ENCODE measurements at places on chromosomes 12 and 14. TPM values are rescaled to one million over a fixed set of nuclear protein-coding genes. Genes with fewer than 3 reads are reported as not detected.
A peak's percentile ranks its signal among the peaks of the same experiment; 100 is the strongest.

The TRIM9 gene
- 1.6 TPM for total RNA-seq

The KRT2 gene
- total RNA-seq, result not detected

The CCDC184 gene
- total RNA-seq, result 1.1 TPM

The CKB gene
- total RNA-seq, result 29.3 TPM

The PLCZ1 gene
- total RNA-seq, result 0.18 TPM

The SERPINA1 gene
- total RNA-seq, result not detected

The VRK1 gene
- 18.6 TPM for total RNA-seq

The CCDC175 gene
- total RNA-seq, result not detected

The RNU7-1 gene
- not detected for total RNA-seq

The OR4Q2 gene
- not detected for total RNA-seq

The PLEKHD1 gene
- total RNA-seq, result not detected

GRCh38 chr12:48967991-48968390 is 3.5 kb downstream of the WNT10B start:
- DNase-seq, result no peak

DNA sequence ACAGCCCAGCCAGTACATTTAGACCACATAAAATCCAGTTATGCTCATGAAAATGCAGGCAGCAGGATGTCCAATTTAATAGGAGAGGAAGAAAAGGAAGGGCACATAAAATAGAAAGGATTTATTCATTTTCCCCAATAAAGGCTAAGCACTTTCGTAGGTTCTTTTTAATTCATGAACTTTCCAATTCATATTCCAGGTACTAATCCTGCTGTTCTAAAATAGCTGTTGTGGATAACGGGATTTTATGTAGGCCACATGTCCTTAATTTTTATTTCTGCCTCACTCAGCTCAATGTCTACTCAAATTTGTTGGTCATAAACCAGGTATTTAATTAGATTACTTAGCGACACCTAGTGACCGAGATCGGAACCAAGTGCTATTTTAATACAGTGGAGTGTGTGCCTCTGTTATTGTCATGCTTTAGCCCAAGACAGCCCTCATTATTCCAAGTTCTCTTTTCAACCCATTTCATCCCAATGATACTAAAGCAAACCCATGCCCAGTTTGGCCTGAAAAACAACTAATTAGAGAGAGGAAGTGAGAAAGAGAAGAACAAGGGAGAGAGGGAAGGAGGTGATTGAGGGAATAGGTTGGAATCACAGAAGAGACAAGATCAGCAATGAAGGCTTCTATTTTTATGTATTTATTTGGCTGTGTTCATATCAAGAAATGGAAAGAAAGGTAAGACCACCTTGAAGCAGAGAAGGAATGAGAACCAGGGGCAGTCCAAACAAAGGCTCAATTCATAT is 45.9 kb upstream of the IFNG-AS1 start:
- peak; percentile 86 for DNase-seq

DNA sequence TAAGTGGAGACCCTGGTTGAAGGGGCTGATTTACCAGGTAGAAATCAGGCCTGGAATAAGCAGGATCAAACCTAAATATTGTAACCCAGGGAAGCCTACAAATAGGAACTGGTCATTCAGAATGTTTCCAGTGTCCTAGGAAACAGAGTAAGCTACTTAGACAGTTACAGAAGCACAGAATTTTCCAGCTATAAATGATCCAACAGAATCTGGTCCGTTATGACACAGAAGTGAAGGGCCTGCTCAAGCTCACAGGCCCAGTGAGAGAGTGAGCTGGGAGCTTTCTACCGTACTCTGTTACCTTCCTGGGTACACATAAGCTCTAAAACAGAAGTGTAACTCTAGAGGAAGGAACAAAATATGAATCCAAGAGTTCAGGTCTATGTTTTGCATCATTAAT is 119.1 kb downstream of the TTC7B start:
- no peak for DNase-seq

DNA sequence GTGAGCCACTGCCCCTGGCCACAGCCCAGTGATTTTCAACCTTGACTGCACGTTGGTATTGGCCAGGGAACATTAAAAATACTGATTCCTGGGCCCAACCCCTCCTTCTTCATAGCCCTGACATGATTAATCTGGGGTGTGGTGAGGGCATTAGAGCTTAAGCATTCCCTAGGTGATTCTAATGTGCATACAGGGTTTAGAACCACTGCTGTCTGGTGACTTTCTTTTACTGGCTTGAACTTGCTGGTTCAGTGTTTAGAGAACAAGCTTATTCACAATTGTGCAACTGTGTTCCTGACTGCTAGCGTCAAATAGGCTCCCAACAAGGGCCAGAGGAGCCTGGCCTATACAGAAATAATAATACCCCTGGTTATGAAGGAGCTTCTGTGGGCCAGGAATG is 488.8 kb upstream of the CCDC196 start:
- no peak for DNase-seq

GRCh38 chr12:24054416-24054815 is 104.9 kb upstream of the SOX5 start:
- DNase-seq, result no peak

- no peak for DNase-seq
Measured at GRCh38 chr12:46364300-46364696, 8.3 kb downstream of the SLC38A2 start.

GRCh38 chr12:9634177-9634803 is 26.6 kb upstream of the KLRB1 start:
- peak; percentile 74 for DNase-seq

DNA sequence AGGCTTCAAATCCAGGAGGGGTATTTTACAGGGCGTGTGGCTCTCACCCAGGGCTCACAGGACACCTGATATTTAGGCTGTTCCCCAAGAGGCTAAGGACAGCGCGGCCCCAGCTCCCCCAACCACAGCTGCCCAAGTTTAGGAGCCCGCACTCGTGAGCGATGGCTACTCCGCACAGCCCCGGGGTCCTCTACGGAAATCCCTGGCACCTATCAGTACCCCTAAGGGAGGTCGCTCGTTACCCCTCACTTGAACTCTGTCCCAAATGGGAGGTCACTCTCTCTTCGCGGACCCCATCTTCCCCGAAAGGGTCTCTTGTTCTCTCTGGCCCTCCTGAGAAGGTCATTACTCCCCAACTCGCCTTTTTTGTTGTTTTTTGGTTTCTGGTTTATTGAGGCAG is 708 bp upstream of the P2RX4 start:
- no peak for DNase-seq

DNA sequence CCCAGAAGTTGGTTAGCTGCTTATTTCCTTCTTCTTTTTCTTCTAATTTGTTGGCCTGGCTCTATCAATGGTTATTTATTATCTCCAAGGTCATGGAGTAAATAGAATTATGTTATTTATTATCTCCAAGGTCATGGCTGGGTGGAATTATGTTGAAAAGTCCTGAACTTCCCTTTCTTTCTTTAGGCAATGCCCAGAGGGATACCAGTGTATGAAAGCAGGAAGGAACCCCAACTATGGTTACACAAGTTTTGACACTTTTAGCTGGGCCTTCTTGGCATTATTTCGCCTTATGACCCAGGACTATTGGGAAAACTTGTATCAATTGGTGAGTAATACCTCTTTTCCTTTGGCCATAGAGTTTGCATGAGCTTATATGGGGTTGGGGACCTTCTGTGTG is 111.6 kb downstream of the SCN8A start:
- no peak for DNase-seq

GRCh38 chr12:112303799-112304198 is 78.4 kb downstream of the HECTD4 start:
- no peak for DNase-seq

DNA sequence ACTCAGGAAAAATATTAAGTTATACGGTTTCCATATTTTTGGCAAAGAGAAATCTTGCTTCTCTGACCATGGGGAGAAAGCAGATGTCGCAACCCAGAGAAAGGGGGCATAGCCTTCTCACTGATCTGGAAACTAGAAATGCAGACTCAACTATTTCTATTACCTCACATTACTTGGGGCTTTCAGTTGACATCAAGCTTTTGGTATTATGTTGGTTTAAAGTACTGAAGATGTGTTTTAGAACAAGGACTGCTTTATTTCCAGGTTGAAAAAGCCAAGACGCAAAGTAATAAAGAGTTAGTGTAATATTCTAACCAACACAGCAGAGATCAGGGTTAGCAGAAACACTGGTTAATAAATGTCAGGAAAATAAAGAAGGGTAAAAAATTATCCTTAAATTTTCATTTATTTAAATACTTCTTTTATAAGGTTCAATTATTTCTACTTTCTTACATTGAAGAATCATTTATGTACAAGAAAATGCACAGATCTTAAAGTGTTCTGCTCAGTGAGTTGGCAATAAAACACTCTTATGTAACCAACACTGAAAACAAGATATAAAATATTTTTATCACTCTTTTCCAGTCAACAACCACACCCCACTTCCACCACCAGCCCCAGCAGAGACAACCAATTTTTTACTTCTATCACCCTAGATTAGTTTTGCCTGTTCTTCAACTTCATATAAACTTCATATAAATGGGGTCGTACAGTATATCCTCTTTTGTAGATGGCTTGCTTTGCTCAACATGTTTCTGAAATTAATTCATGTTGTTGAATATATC is 26.0 kb downstream of the DCP1B start:
- peak; percentile 53 for DNase-seq

GRCh38 chr14:21734457-21735074 is 60.9 kb upstream of the OR4E1 start:
- DNase-seq, result peak; percentile 27

DNA sequence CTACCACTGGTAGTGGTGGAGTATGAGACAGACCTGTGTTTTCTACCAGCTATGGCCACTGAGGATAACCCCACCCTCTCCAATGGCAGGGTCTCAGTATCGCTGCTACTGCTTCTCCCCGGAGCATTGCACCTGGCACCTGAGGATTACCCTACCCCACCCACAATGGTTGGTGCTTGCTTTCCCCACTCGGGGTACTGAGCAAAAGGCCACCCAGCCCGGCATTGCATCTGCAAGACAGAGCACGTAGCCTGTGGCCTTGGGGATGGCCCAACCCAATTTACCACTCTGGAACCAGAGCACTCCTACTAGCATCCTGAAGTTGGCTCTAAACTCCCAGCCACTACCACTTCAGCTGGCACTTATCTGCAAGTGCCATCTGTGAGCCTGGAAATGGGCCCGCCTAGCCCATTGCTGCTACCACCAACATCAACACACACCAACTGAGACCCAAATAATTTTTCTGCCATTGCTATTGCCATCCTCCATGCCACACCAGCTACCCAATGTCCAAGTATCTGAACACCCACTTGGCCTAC is 145.7 kb downstream of the CNTN1 start:
- no peak for DNase-seq

GRCh38 chr12:7073946-7074345 is 13.4 kb downstream of the C1S start:
- no peak for DNase-seq

- DNase-seq, result no peak
Measured at GRCh38 chr12:108600702-108601007, 2.8 kb upstream of the TMEM119 start.

DNA sequence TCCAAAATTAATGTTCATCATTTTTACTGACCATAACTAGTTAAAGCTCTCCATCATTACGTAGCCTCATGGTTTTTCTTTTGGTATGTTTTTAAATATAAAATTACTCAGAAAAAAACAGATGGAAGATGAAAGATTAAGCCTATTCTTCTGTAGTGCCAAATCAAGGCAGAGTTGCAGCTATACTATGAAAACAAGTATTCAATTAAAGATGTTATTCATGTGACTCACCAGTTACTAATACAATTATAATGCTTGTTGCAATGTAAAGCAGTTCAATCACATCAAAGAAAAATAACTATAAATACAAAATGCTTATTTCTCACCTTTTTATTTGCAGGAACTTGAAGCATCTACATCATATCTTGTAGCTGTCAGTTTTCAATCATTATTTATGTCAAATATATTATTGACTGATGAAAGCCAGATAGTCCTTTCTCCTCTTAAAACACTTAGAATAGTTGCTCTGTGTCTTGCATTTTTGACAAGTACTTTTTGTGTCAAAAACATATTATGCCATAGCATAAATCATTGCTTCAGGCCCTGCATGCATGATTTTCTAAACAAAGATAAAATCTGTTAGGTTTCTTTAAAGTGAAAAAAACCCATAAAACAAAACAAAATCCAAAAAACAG is 36.0 kb upstream of the TRHDE start:
- peak; percentile 5 for DNase-seq

- no peak for DNase-seq
Measured at GRCh38 chr12:5407034-5407856, 24.7 kb upstream of the NTF3 start.

DNA sequence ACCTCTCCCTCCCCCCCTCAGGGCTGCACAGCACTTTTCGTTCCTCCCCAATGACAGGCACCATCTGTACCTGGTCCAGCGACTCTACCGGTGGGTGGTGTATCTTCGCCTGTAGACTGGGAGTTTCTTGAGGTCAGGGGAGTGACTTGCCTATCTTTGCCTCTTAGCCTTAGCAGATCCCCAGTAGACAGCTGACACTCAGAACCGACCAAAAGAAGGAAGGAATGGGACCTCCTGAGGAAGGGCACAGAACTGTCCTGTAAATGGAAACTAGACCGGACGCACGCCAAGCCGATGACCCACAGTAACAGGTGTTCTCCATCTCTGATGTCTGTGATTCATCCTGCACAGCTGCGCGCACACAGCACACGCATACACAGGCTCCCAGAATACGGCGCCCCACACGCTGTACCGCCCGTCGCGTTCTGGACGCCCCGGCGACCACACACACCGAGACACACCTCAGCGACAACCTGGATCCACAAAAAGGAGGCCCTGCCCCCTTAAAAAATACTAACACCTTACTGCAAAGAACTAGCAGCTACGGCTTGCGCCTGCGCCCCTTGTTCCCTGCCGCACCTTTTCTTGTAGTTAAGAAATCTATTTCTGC is 673 bp upstream of the TTC9 start:
- peak; percentile 11 for DNase-seq

GRCh38 chr12:70581208-70581607 is 56.0 kb downstream of the PTPRB start:
- DNase-seq, result no peak

DNA sequence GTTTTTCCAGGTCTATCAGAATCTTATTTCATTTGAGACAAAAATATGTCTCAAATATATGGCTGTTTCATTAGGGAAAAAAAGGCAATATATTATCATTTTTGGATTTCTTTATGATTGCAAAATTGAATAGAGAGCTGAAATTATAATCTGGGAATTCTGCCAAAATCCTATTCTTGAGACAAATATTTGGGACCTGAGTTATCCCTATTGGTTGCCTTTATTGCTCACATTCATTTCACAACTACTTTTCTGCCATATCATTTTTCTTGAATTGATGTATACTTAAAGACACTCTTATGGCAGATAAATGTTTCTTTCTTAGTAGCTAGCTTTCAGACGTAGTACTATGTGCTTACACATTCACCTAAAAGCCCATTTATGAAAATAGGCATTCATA is 241.6 kb upstream of the NOVA1 start:
- DNase-seq, result peak; percentile 21

- no peak for DNase-seq
Measured at GRCh38 chr12:116497051-116497591, 62.1 kb upstream of the MAP1LC3B2 start.

DNA sequence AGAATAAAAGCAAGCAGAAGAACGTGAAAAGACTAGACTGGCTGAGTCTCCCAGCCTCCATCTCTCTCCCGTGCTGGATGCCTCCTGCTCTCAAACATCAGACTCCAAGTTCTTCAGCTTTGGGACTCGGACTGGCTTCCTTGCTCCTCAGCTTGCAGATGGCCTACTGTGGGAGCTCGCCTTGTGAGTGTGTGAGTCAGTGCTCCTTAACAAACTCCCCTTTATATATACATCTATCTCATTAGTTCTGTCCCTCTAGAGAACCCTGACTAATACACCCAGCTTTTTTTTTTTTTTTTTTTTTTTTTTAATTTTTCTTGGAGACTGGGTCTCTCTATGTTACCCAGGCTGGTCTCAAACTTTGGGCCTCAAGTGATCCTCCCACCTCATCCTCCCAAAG is 46.9 kb downstream of the ACTN1 start:
- DNase-seq, result no peak
